ENCODE measurements at places on chromosomes 7 and 10.
A peak's percentile ranks its signal among the peaks of the same experiment; 100 is the strongest.

DNA sequence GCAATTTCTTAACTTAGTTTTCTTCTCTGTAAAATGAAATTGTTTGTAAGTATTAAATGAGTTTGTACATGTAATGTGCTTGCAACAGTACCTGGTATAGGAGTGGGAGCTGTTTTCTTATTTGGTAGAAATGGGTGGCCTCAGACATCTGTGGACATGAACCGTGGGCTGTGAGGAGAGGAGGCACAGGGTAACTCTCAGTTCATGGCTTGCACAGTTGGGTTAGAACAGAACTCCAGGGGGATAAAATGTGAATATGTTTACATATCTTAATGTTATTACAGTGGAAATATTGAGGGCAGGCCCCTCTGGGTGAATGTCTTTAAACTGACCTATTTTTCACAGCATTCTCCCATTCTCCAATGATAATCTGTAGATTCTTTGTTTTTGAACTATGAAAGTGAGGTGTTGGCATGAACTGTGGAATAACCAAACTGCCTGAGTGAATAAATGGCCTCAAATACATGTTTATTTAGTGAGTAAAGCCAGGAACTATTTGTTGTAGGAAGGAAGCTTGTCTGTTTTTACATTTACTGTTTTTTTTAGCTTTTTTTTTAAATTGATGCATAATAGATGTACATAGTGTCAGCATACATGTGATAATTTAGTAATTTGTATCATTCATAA, 2.6 kb downstream of the ABCA13 start:
- DNase-seq, result peak; percentile 63

DNA sequence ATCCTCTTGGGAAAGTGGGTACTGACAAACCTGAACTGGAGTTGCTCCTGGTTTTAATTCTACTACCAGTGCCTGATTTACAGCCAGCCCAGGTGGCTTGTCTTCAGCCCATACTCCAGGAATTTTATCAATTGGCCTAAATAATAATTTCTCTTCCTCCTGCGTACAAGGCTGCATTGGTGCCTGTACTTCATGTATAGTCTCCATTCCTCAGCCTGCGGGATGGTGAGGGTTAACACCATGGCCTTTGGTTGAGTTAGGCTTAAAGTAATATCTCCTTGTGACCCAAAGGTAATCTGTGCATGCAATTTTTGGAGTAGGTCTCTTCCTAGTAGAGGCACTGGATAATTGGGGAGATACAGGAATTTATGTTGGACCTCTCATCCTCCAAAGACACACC, 5.5 kb upstream of the ZNF117 start:
- DNase-seq, result no peak

GRCh38 chr10:44313761-44314165, 71.1 kb downstream of the CXCL12 start:
- no peak for DNase-seq

DNA sequence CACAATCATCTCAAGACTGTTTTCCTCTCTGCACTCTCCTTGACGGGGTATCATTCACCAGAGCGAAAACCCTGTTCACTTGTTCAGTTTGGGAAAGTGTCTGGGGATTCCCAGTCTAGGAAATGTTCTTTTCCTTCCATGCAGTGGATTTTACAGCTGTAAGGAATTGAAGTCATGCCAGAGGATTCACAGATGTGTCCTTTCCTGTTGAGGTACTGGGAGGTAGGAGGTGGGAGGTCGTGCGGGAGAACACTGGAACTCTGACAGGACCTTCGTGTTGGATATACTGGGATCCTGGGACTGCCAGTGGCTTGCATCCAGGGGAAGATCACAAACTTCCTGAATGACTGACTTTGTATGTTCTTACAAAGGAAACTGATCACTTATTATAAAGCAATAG, 185.5 kb downstream of the BMPER start:
- no peak for DNase-seq

GRCh38 chr10:92419740-92420545, 129.0 kb downstream of the MARCHF5 start:
- DNase-seq, result no peak

DNA sequence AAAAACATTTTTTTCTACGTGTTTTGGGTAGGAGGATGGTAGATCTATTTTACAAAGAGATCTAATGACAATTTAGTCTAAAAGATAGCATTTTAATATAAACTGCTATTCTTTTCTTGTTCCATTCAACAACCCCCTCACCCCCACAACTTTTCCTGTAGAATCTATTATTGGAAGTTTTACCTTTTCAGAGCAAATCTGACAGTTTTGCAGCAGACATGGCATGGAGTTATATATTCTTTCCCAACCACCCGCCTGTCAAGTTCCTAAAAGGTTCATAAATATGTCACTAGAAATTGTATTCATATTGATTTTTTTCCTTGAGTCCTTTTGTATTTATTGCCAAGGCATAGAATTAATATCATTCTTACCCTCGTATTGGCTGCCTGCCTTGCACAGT, 21.5 kb upstream of the NAMPT start:
- DNase-seq, result no peak

- peak; percentile 77 for DNase-seq
Measured at GRCh38 chr10:70296406-70296899, 12.6 kb upstream of the NPFFR1 start.

- no peak for DNase-seq
Measured at GRCh38 chr7:105689067-105689819, 108.0 kb upstream of the EFCAB10 start.

DNA sequence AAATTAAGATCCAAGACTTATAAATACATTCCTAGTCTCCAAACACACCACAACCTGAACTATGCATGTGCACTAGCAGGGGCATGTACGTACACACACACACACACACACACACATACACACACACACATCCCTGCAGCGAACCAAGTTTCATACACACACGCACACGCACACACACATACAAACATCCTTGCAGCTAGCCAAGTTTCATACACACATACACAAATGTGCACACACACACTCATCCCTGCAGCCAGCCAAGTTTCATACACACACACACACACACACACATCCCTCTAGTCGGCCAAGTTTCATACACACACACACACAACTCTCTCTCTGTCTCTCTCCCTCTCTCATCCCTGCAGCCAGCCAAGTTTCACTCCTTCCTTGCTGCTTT, 82.7 kb upstream of the WIPF3 start:
- DNase-seq, result peak; percentile 5

GRCh38 chr10:123579675-123580074, 86.5 kb upstream of the GPR26 start:
- DNase-seq, result no peak

- DNase-seq, result no peak
Measured at GRCh38 chr7:81404669-81405068, 365.2 kb downstream of the HGF start.

DNA sequence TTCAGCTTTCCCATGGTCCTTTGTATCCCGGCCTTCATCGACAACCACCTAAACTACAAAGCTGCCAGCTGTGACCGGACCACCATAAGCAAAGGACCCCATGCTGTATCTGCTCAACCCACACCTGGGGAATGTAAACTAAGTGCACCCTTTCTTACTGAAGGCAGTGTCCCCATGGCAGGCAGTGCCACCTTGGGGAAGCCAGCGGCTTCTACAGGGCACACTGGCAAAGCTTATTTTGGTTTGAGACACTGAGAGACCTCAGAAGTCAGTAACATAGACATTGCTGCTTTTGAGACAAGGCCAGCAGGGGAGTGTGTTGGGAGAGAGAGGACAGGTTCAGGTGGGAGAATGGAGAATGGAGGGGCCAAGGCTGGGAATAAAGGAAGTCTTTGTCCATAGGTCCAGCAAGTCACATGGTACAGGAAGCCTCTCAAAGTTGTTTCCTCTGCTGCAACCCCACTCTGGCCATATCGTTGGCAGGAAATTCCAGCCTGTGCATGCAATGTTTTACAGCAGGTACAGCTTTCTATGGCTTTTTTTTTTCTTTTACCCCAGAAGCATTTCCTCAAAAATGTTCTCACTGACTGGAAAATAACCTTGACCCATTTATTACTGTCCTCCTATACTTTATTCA, 85.9 kb upstream of the NPVF start:
- DNase-seq, result no peak

DNA sequence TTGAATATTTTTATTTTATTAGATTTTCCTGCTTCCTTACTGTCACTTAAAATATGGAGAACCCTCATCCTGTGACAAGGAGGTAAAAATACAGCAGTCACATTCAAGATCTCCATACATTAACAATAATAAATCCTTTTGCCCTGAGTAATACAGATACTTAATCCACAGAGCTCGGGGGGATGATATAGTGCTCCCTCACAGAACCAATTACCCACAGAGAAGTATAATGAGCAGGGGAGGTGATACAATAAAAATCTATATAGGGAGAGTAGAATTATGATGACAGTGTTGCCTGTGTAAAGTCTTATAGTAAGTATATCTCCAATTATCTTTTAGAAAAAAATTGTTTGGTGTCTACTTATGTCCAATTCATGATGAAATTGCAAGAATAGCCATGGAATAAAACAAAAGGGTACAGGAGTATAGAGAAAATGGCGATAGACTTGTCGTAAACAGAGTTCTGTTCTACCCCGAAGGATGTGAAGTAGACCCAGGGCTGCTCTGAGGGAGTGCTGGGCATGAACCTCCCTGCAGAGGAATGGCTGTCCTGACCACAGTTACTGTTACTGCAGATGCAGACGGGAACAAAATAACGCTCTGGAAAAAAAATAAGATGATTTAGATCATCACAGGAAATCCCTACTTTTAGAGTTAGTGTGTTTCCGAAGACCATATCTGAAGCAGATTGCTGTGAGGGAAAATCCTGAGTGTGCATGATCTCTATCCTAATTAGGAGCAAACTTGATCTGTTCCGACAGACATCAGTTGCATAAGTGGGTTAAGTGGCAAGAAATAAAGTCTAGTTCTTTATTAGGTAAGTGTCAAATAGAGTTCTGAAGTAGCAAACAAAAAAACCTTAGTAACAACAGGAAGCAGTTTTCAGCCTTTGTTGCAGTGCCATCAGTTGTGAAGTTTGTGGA, 123.7 kb downstream of the KAT6B start:
- DNase-seq, result no peak

DNA sequence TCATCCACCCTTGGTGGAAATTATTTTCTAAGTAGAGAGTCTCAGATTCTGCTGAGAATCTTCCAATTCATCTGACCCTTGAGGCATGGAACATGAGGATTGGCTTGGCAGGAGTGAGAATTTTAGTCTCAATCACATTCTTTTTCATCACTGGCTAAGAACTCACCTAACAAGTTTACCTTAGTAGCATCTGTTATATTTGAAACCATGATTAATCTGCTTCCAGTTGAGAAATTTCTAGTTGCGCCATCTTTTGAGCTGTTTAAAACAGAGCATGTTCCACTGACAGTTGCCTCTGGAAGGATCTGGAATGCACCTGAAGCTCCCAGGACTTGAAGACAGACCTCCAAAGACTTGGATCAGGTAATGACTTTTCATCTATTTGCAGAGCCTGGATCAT, at the start of gene LIPK:
LIPK (plus strand) TSS at position 292 of the 400 bp plus-strand sequence. CDS start 18,295 bp downstream, outside the sequence.
- DNase-seq, result peak; percentile 94

- DNase-seq, result no peak
Measured at GRCh38 chr7:76334320-76334967, 24.3 kb downstream of the YWHAG start.

GRCh38 chr10:89744026-89744425, 42.6 kb downstream of the KIF20B start:
- peak; percentile 18 for DNase-seq

DNA sequence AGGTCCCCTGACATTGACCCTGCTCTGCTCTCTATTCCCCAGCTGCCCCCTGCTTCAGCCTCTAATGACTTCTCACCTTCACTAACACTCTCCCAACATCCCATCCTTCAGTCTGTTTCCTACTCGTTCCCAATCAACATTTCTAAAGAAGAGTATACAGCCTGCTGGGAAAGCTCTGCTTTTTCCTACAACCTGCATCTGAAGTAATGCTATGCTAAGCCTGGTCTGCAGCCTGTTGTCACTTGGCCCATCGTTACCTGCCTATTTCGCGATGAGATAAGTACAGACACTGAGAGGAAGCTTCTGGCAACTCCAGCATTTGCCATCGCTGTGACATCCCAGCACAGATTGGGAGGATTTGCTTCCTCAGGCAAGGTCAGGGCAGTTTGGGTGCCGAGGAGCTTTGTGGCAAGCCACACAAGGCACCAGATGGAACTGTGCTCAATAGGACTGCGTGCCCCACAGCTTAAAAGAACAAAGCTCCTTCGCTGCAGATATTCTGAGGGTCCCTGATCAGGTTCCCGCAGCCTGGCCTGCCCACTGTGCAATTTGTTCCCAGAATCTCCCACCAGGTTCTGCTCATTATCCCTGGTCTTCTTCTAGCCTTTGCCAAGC, 51.4 kb downstream of the PKD1L1 start:
- no peak for DNase-seq

GRCh38 chr10:29120216-29120615, 168.7 kb upstream of the LYZL1 start:
- peak; percentile 92 for DNase-seq

DNA sequence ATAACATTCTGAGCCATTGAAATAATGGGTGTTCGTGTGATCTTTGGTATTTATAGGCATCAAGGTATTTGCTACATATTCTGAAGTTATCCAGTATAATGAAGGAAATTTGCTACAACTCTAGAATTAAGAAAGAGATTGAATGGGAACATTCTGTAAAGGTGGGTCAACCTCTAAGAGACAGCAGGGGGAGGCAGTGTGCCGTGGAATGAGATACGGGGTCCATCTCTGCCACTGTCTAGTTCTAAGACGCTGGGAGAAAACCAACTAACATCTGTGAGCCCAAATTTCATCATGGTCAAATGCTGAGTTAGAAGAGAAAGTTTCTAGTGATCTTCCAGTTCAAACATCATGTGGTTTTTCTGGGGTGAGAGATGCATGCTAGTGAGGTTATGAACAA, 368.9 kb downstream of the SORCS1 start:
- no peak for DNase-seq

DNA sequence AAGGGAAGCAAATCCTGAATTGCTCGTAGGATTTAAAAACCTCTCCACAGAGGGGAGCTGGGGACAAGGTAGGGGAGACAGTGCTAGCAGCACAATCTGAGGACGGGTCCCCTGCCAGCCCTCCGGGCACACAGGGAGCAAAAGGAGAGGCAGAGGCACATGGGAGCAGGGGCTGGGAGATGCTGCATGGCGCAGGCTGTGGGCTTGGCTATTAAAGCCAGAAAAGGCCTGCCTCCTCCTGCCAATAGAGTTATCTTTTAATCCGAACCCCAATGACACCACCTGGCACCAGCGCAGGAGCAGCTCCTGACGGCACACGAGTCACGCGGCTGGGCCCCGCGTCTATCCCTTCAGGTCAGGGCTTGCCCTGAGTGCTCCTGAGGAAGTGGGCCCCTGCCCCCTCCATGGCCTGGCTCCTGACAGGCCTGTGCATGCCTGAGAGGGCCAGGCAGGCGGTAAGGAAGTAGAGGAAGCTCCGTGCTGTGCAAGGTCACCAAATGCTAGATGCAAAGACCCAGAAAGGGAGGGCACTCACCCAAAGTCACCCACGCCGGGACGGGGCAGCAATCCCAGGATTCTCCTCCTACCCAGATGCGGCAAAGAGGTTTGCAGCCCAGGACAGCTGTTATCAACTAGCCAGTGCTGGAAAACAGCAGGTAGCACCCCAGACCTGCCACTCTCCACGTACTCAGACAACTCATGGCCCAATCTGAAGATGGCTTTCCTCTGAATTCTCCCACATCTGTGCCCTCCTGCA, 28.1 kb downstream of the DLG5 start:
- peak; percentile 96 for DNase-seq
